ENCODE measurements at places on chromosomes 11 and 22.
A peak's percentile ranks its signal among the peaks of the same experiment; 100 is the strongest.

DNA sequence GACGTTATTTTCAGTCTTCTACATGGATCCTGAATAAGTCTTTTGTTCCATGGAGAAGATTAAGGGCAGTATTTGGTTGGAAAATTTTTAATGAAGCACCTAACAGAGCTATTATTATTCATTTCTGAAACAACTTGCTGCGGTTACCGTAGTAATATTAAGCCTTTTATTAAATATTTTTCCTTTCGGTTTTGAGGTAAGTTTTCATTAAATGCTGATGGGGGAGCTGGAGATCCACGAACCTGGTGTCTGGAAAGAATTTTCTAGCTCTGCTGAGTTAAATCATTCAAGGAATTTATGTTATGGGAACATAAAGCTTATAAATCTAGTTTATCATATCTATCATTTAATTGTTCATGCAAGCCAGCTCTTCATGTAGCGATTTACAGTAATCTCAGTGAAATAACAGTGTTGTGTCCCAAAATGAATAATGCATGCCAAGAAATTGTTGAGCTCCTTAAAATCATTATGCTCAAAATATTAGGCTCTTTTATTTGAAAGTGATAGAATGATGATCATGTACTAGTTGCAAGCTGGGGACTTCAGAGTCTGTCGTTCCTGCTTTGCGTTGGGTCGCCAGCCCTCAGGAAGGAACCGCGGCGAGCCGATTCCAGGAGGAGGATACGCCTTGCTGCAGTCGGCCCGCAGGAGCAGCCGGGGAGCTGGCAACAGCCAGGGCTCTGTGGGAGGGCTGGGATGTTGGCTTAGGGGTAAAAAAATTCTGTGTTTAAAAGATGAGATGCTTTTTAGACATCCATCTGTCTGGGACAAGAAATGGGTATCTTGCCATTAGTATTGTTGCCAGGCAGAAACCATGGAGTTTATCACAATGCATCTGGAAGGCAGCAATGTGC is 83.1 kb downstream of the TBC1D22A start:
- no peak for DNase-seq

DNA sequence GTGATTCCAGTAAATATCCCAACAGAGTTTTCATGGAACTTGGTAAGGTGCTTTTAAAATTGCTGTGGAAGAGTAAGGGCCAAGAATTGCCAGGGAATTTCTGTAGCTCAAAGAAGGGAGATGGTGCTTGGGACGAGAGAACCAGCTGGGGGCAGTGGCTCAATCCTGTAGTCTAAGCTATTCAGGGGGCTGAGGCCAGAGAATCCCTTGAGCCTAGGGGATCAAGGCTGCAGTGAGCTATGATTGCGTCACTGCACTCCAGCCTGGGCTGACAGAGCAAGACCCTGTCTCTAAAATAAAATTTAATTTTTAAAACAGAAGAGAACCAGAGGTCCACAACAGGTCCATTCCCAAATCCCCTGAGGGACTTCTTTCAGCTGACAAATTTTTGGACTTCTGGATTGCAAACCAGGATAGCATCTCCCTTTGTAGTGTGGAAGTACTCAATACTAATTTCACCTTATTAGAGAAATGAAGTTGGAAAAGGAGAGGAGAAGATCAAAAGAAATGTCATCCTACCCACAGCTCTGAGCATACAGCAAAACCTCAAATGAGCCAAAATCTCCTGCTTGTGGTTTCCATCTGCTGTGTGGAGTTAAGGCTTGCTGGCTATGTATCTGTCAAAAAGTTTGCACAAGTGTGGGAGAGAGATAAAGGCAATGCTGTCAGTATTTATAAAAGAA is 59.2 kb upstream of the CLPB start:
- peak; percentile 51 for DNase-seq

- DNase-seq, result no peak
Measured at GRCh38 chr11:92931746-92932422, 37.6 kb upstream of the MTNR1B start.

- DNase-seq, result no peak
Measured at GRCh38 chr11:117704395-117705100, 92.5 kb downstream of the DSCAML1 start.

GRCh38 chr11:122004446-122004845 is 111.6 kb downstream of the BLID start:
- DNase-seq, result no peak

DNA sequence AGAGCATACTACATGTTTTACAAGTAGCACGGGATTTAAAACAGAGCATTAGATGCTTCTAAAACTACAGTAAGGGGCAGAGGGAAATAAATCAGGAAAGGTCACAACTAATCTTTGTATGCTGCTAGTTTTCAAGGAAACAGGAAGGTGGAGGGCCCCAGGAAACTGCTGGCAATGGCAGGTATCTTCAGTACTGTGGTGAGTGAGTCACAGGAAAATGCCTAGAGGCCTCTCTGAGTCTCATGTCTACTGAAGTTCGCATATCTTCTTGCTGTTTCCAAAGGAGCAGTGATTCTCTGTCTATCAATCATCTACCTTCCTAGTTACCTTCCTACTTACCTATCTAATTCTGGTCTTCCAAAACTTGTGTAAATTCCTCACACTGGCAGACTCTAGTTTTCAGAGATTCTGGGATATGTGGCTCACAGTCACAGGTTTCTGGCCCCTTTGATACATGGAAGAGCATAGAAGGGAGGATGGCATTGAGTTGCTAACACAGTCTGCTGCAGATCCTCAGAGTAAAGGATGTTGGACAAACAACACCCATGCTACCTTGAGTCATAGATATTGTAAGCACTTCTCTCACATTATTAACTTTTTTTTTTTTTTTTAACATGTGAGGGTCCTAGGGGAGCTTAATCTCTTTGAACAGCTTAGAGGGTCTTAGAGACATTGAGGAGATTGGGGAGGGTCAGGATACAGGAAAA is 58.8 kb upstream of the SYN3 start:
- no peak for DNase-seq

DNA sequence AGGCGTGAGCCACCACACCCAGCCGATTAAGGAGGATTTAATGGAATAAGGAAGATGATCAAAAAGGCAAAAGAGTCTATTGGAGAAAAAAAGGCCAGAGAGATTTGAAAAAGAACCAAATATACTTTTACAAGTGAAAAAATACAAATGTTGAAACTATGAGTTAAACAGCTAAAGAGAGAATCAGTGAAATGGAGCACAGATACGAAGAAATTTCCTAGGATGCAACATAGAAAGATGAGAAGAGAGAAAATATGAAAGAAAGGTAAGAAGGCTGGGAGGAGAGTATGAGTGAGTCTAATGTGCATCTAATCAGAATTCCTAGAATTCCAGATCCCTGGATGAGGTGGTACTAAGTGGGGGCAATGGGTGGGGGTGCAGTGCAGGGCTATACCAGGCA is 19.4 kb upstream of the CELSR1 start:
- DNase-seq, result no peak

- no peak for DNase-seq
Measured at GRCh38 chr11:11297578-11297977, 55.5 kb downstream of the CSNK2A3 start.

DNA sequence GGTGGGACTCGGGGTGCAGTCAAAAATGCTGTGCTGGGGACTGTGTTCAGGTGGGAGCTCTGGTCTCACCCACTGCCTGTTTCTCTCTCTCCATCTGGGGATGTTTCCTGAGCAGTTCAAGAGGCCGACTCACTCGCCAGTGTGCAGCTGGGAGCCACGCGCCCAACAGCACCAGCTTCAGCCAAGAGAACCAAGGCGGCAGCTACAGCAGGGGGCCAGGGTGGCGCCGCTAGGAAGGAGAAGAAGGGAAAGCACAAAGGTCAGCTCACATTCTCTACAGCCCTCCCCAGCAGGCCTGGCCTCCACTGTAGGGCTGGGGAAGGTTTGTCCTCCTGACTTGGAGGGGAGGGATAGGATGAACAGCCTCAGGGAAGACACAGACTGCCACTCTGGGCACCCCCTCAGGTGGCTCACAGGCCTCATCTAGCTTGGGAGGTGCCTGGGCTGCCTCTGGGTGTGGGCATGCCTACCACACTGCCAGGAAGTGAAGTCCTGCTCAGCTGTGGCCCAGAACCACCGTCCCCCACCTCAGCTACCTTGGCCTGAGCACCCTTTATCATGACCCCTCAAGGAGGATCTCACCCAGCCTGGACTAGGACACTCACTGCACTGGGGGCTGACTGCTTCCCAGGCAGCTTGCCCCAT is 13.0 kb downstream of the TUB start:
- no peak for DNase-seq

GRCh38 chr22:43234264-43234988 is 47.5 kb upstream of the TTLL12 start:
- no peak for DNase-seq

GRCh38 chr11:85182441-85183387 is 444.4 kb downstream of the DLG2 start:
- no peak for DNase-seq

GRCh38 chr11:131790586-131790985 is 420.2 kb downstream of the NTM start:
- no peak for DNase-seq

DNA sequence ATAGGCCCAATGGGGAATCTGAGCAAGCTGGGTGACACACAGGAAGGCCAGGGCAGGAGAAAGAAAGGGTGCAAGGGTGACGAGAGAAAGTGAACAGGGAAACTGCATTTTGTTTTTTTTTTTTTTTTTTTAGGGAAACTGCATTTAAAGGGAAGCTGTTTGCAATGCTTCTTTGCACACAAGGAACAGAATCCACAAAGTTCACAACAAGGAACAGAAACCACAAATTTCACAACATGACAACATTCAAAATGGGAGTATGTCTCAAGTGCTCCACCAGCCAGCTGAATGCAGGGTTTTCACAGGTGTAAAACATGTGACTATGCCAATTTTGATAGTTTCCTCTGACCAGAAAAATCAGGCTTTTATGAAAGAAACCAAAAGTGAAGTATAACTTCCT is 6.8 kb upstream of the PLAAT3 start:
- no peak for DNase-seq

DNA sequence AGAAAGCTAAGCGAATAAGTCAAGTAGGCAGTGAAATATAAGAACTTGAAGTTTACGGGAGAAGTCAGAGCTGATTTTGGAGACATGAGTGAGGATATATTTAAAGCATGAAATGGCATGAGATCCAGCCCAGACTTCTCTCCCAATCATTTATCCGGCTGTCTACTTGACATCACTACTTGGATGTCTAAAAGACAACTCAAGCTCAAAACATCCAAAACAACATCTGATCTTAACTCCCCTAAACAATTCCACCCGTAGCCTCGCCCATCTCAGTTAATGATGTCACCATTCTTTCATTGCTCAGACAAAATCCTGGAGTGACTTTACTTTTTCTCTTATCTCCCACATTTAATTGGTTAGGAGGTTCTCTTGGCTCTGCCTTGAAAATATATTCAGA is 44.5 kb downstream of the WEE1 start:
- no peak for DNase-seq

GRCh38 chr22:46607483-46608114 is 12.6 kb upstream of the GRAMD4 start:
- DNase-seq, result no peak

GRCh38 chr11:126830216-126830806 is 170.3 kb downstream of the KIRREL3 start:
- no peak for DNase-seq

GRCh38 chr11:11359611-11360010 is 6.6 kb upstream of the CSNK2A3 start:
- no peak for DNase-seq

- DNase-seq, result no peak
Measured at GRCh38 chr22:18091916-18092526, 14.2 kb downstream of the PEX26 start.

DNA sequence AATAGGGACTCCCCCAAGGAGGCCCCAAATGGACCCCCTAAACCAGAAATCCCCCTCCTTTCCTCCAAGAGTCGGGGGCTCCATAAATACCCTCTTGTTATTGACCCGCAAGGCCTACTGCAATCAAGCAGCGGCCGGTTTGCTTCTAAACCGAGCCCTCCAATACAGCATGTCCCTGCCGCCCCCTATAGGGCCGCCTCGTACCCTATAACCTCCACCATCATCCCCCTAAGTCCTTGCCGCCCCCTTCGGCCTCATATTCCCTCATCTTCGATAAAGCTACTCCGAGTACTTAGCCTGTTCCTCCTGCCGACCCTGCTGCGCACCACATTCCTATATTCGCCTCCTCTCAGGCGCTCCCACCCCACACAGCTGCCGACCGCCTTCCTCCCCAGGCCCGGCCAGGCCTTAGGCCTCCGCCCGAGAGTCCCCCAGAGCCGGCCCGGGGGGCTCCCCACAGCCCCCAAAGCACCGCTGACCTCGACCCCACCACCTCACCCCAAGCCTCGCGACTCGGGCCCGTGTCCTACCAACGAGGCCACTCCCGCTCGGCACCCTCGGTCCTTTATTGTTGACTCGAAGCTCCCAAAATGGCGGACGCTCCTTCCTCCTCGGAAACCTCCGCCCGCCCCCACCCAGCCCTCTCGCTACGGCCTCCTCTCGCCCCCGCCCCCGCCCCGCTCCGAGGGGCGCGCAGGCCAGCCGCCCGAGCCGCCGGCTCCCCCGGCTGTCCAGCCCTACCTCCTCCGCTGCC is 430 bp downstream of the DDX6 start:
- DNase-seq, result peak; percentile 74

- DNase-seq, result peak; percentile 56
Measured at GRCh38 chr11:78564490-78565467, 9.9 kb downstream of the NARS2 start.

DNA sequence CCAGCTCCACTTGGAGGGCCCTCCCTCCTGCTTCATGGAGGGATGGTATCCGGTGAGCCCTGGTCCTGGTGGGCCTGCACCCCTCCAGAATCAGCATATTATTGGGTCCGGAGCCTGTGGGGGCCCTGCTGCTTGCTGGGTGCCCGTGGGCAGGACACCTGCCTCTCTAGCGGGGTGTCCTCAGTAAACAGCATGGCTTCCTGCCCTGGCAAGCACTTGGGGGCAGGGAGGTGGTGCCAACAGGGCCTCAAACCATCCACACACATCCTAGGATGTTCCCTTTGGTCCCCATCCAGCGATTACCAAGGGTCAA is 108.3 kb downstream of the CTTN start:
- no peak for DNase-seq

- DNase-seq, result no peak
Measured at GRCh38 chr11:68181719-68182451, 31.2 kb downstream of the KMT5B start.

DNA sequence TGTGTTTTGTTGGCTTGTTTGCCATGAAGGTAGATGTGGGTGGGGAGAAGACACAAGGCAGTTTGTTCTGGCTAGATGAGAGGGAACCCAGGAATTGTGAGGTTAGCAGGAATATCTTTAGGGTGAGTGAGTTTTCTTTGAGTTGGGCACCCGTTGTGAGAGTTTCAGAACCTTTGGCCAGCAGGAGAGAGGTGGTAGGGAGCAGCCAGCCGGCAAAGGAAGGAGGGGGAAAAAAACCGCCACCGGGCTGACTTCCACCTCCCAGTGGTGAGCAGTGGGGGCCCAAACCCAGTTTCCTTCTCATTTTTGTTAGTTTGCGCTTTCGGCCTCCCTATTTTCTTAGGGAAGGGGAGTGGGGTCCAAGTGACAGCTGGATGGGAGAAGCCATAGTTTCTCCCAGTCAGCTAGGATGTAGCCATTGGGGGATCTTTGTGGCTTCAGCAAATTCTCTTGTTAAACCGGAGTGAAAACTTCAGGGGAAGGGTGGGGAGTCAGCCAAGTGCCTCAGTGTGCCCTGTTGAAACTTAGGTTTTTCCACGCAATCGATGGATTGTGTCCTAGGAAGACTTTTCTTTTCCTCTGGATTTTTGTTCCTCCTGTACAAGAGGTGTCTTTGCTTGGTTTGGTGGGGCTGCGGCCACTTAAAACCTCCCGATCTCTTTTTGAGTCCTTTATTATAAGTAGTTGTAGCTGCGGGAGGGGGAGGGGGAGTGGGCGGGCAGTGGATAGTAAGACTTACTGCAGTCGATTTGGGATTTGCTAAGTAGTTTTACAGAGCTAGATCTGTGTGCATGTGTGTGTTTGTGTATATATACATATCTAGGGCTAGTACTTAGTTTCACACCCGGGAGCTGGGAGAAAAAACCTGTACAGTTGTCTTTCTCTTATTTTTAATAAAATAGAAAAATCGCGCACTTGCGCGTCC is 1.1 kb upstream of the GCAT start:
- peak; percentile 67 for DNase-seq
